ENCODE measurements at places on chromosomes 4 and X. TPM values are rescaled to one million over a fixed set of nuclear protein-coding genes. Genes with fewer than 3 reads are reported as not detected.

PLP1 gene
- total RNA-seq, result not detected

AMER1 gene
- 2.7 TPM for total RNA-seq

NWD2 gene
- not detected for total RNA-seq

TRIM75 gene
- total RNA-seq, result not detected

KIF4A gene
- 28.3 TPM for total RNA-seq

ARSD gene
- total RNA-seq, result 1.5 TPM

FAM47E gene
- not detected for total RNA-seq

DUSP21 gene
- not detected for total RNA-seq

NKX3-2 gene
- not detected for total RNA-seq

CMC4 gene
- total RNA-seq, result 7.2 TPM

GATA1 gene
- not detected for total RNA-seq

CENPVL2 gene
- not detected for total RNA-seq
